ENCODE measurements at places on chromosomes 1 and 21.

DNA sequence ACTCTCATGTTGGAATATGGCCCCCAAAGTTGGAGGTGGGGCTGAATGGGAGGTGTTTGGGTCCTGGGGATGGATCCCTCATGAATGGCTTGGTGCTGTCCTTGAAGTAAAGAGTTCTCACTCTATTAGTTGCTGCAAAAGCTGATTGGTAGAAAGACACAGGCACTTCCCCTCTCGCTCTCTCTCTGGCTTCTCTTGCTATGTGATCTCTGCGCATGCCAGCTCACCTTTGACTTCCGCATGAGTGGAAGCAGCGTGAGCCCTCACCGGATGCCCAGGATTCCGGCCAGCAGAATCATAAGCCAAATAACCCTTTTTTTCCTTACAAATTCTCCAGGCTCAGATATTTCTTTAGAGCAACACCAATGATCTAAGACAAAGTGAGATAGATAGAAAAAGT, 20.9 kb upstream of the CCSAP start:
- no peak for DNase-seq

- no peak for DNase-seq
Measured at GRCh38 chr1:164423136-164423535, 135.8 kb upstream of the PBX1 start.

GRCh38 chr1:2322065-2322571, 69.2 kb downstream of the MORN1 start:
- DNase-seq: no peak

DNA sequence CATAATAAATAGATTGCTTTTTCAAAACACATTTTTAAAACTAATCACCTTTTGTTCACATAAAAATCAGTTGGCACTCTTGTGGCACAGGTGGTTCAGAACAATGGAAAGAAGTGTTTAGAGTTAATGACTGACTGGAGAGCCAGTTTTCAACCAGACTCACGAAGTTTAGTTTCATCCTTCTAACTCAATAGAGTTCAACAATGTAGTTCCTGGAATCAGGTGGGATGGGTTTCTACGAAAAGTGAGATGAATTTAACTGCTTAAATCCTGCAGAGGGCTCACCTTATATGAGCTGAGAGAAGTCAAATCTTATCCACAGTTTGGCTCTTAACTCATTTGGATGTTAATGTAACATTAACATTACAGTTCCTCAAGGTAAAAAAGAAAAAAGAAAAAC, 116.5 kb downstream of the SMYD2 start:
- no peak for DNase-seq

GRCh38 chr21:40685141-40685540, 161.8 kb downstream of the DSCAM start:
- no peak for DNase-seq

DNA sequence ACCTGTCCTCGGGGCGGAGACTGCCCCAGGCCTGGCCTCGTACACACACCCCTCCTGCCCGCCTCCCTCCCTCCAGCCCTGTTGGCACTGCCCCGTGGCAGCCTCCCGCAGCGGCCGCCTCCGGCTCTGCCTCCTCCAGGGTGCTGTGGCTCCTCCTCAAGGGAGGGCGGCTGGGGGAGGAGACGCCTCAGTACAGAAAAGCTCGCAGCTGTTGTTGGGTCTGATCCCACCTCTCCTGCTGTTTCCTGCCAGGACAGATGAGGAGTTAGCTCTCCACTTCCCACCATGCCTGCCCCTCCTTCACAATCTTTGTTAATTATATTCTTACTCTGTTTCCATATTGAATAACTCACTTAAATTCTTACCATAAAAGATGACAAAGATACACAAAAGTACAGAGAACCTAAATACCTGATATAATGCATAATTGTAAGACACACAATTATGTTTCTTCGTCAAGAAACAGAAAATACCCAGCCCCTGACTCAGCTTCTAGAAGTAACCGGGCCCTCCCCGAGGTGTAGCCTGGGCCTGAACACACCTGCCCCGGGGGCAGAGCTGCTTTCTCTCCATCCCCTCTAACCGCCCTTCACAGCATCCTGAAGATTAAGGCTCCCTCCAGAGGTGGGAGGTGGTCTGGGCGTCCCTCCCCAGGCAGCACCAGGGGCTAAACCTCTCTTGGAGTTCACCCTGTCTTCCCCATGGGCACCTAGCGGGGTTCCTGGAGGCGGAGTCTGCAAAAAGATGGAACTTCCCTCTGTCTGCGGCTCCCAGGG, 30.6 kb upstream of the COL6A1 start:
- no peak for DNase-seq

DNA sequence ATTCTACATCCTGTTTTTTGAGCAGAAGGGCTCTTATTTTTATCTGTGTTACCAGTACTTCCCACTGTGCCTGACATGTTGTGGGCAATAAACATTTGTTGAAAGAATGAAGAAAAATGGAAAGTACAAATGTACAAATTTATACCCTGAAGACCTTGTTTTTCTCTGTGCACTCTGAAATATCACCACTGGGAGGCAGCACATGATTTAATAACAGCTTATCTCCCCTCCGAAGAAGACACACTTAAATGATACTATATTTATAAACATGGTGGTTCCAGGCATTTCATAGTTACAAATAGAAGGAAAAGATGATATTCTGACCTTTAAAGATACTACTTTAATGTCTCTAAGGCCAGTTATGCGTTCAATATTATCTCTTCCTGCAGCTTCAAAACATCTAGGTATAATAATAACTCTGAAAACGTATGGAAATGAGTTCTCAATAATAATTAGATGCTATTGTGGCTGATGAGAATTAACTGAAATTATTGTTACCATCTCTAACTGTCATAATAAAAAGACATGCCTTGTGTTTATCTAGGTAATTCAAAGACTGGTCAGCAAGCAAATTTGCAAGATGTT, 12.8 kb downstream of the DYNLT5 start:
- peak; percentile 34 for DNase-seq

GRCh38 chr1:36095760-36096405, 7.2 kb downstream of the ADPRS start:
- DNase-seq: no peak

DNA sequence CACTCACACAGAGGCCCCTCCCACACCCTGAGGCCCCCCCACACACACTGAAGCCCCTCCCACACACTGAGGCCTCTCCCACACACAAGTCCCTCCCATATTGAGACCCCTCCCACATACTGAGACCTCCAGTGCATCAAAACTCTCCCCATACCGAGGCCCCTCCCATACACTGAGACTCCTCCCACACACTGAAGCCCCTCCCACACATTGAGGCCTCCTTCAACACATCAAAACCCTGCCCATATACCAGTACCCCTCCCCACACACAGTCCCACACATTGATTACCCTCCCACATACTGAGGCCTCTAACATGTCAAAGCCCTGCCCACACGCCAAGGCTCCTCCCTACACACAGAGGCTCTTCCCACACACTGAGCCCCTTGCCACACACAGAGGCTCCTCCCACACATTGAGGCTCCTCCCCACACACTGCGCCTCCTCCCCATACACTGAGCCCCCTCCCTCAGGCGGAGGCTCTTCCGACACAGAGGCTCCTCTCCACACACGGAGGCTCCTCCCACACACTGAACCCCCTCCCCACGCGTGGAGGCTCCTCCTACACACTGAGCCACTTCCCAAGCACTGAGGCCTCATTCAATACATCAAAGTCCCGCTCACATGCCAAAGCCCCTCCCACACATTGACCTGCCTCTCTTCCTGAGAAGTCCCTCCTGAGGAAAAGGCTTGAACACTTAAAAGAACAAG, 392.3 kb downstream of the CAMTA1 start:
- DNase-seq: no peak

- DNase-seq: no peak
Measured at GRCh38 chr1:75786901-75787493, 941 bp downstream of the RABGGTB start.

- no peak for DNase-seq
Measured at GRCh38 chr21:45130324-45130774, 56.0 kb downstream of the ADARB1 start.

- no peak for DNase-seq
Measured at GRCh38 chr1:97936976-97937375, 16.1 kb upstream of the DPYD start.

DNA sequence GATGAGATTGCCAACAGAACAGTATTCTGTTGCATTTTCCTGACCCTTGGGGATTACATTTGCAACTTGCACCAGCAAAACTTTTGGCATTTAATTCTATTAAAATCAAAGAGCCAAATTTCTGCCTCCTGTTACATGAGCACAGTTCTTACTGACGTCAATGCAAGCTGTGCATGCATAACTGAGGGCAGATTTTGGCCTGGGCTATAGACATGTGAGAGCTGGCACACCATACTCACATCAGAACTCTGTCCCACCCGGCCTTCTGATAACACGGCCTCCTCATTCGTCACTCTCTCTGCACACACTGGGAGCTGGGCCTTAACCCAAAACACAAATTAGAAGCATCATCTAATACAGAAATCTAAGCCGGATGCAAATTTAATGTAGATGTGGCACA, 31.5 kb downstream of the PAPPA2 start:
- no peak for DNase-seq

- no peak for DNase-seq
Measured at GRCh38 chr1:155196103-155196892, 11.4 kb downstream of the THBS3 start.

DNA sequence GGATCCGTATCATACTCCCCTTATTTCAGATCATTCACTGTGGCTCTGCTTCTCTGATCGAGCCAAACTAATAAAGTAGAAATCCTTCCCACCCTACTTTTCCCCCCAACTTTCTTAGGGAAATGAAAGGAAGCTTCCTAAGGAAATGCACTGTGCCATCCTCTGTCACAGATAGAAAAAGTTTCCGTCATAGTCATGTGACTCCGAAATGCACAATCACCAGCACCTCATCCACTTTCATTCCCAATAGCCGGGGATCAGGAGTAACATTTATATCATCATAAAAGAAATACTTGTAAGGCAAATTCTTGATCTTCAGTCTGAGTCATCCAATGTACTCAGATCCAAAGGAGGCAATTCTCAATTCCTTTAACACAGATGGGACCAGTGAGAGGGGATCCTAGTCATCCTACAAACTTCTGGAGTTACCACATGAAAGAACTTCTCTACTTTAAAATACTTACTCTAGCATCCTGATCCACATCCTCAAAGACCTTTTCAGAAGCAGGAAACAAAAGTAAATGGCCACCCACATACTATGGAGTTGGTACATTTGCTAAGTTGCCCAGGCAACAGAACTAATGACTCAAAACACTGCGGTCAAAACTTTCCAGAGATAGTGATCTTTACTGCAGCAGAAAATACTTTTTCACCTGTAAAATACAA, 97.8 kb upstream of the ZC3H11B start:
- DNase-seq: no peak

- DNase-seq: no peak
Measured at GRCh38 chr1:28394136-28394535, 24.6 kb downstream of the PHACTR4 start.

DNA sequence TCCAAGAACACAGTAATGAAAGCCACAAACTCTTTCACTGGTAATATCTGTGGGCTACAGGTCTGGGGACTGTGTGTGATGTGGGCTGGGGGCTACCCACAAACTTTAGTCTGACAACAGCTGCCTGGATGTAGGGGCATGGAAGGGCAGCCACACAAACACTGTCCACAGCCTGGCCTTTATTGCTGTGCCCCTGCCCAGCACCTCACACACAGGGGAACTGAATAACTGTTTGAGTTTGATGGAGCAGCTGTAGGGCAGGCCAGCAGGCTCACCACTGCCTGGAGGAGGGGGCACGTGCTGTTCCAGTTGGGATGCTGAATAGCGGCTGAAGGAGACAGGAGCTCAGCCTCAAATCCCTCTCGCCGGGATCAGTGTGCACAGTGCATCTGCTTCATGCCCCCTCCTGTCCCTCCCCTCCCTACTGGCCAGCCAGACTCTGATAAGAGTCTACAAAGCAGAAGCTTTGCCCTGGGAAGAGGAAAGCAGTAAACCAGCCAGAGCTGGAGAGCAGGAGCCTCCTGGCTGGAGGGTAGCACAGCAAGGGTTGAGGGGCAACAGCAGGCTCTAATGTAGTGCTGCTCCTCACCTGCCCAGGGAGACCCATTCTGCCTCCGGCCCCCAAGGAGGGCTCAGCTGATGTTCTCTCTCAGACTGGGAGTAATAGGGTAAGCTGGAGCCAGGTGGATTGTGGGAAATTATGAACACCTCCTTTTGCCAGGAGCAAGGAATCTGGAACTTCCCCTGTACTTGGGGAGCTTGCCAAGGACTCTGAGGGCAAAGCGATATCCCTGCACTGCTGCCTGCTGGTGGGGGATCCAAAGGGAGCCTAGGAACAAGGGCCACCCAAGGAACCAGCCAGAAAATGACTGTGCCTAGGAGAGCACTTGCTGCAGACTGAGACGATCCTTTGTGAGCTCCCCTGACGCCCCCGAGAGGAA, 70.2 kb upstream of the GOLT1A start:
- DNase-seq: no peak

DNA sequence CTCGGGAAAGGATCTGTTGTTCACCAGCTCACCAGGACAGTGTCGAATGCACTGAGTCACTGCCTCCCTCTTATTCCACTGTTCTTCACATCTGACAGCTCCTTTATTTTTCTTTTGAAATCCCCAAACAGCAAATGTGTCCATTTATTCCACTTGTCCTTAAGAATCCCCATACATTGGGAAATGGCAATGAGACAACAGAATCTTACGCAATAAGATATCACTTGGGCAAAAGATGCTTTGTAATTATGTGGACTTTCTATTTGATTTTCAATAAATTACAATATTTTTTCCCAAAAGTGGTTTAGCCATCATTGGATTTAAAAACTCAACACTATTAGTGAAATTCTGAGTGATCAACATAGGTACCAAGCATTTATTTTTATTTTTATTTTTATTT, 3.7 kb downstream of the KRTAP20-2 start:
- DNase-seq: no peak

DNA sequence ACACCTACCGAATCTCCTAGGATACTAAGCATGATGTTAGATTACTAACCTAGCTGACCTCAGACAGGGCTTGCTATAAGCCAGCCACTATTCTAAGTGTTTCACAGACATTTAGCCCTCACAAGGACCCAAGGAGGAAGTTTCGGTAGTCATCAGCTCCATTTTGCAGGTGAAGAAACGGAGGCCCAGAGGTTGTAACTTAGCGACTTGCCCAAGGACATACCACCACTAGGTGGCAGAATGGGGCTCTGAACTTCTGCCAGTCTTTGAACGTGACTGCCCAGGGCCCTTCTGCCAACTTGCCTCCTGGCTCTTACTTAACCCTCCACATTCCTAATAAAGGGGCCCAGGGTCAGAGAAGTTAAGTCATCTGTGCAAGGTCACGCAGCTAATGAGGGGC, 283.5 kb downstream of the C1orf94 start:
- no peak for DNase-seq

- DNase-seq: no peak
Measured at GRCh38 chr1:76881762-76882161, 14.5 kb downstream of the ST6GALNAC5 start.

DNA sequence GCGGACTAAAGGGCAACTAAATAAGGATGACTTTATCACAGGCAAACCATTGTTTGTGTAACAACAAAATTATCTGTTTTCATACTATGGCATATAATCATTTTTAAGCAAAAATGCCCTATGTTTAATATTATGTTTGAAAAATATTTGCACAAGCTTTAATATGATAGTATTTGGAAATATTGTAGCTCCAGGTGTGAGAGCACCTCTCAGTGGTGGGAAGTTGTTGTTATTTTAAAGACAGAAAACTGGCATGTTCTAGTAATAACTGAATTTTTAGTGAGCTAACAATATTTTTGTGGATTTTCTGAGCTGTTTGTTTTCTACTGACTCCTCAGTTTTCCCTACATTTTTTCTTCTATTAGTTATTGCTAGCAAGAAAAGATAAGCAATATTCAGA, 578.8 kb downstream of the KCNT2 start:
- DNase-seq: no peak

GRCh38 chr1:37149296-37149695, 115.0 kb upstream of the GRIK3 start:
- DNase-seq: no peak

- DNase-seq: no peak
Measured at GRCh38 chr1:36913016-36913415, 121.3 kb downstream of the GRIK3 start.
